ENCODE measurements at places on chromosomes 16 and 17.
A peak's percentile ranks its signal among the peaks of the same experiment; 100 is the strongest.

DNA sequence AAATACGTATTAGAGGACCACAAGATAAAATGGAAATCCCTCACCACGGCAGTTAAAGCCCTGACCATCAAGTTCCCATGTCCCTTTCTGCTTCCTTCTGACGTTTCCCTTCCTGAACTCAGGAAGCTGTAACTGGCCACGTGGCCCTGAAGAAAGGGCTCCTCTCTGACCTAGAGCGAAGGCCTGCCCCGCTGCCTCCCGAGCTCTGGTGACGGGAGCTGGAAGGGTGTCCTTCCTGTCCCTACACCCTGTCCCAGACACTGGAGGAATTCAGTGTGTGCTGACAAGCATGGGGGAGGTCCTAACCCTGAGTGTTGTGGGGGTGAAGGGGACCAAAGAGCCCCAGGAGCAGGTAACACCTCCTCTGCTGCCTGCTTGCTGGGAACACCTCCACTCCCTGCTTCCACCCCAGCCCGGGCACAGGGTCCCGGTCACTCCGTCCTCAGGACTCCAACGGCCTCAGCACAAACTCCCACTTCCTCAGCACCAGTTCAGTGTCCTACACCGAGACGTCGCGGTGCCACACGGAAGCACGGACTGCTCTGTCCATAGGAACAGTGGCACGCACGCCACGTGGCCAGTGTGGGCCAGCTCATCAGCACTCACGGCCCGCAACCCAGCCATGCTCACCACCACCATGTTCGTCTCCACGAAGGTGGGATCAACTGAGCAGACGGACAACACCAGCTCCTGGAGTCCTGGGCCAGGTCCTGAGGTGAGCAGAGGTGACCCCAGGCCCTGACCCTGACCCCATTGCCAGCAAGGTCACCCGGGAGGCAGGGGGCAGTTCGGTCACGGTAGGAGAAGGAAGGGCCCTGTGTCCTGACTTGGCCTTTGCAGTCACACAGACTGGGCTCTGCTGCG lies 16.9 kb downstream of the TMEM235 start:
- DNase-seq = no peak

DNA sequence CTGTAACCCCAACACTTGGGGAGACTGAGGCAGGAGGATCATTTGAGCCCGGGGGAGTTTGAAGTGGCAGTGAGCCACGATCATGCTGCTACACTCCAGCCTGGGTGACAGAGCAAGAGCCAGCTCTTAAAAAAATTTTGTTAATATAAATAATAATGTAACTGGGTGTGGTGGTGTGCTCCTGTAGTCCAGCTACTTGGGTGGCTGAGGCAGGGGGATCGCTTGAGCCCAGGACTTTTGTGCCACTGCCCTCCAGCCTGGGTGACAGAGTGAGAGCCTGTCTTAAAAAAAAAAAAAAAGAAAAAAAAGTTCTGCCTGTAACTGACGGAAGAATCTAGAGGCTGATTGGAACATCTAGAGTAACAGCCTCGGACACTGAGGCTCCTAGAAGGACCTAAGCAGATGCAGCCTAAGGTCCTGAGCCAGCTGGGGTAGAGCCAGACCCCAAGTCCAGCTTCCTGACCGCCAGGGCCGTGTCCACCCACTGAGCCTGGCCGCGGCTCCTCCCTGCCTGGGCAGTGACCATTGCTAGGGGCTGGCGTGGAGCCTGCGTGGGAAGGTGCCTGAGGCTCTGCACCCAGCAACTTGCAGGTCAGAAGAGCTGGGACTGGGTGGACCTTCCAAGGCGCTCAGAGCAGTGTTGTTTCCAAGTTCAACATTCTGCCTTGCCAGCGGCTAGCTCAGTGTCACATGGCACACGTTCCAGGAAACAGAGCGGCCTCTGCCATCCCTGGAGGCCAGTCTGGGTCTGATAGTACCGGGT lies 209.4 kb upstream of the CIBAR2 start:
- no peak for DNase-seq

DNA sequence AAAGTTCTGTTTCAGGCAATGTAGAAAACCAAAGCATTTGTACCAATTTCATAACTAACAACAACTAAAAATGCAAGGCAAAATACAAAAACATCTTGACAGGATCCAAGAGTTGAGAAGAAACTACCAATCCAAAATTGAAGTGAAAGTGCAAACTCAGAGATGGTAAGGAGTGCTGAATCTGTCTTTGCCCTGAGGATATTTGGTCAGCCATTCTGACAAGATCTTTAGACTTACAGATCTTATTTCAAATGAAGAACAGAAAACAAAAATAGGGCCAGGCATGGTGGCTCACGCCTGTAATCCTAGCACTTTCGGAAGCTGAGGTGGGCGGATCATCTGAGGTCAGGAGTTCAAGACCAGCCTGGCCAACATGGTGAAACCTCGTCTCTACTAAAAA lies 412.8 kb downstream of the ZFHX3 start:
- no peak for DNase-seq

GRCh38 chr17:39752241-39752881 lies 14.6 kb downstream of the GRB7 start:
- DNase-seq = no peak

DNA sequence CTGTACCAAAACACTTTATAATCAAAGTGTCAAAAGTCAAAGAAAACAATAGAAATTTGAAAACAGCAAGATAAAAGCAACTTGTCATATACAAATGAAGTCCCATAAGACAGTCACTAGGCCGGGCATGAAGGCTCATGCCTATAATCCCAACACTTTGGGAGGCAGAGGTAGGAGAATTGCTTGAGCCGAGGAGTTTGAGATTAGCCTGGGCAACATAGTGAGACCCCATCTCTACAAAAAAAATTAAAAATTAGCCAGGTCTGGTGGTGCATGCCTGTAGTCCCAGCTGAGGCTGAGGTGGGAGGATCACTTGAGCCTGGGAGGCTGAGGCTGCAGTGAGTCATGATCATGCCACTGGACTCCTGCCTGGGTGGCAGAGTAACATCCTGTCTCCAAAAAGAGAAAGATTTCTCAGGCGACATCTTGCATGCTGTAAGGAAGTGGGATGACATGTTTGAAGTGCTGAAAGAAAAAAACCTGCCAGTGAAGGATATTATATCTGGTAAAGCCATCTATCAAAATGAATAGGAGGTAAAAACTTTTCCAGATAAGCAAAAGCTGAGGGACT lies 98.7 kb upstream of the NACA2 start:
- no peak for DNase-seq

DNA sequence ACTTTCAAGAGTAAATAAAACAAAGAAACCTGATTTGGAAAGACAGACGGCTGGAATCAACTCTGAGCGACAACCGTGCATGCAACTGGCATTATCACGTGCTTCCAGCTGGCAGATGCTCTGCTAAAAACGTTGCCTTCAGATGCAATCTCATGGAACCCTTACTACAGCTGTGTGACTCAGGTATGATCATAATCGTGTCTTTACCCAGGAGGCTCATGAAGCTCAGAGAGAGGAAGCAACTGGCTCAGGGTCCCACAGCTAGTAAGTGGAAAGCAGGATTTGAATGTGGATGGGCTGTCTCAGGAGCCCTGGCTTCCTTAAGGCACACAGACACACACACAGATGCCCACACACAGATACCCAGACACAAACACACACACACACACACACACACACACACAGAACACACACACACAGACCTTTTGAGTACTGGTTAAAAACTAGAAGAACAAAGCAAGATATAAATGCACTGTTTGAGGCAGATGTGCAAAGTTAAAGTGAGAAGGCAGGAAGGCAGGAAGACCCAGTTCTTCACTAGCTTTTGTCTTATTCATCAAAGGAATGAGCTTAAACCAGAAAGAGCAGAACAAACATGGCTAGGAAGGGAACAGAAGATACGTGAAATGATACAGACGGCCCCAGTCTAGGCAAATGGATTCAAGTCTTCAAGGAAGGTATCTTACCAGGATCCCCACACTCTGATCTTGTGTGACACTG lies 275.2 kb downstream of the MAF start:
- DNase-seq = no peak

- peak; percentile 72 for DNase-seq
Observed at GRCh38 chr17:77783991-77784820, 174.3 kb upstream of the TNRC6C start.

DNA sequence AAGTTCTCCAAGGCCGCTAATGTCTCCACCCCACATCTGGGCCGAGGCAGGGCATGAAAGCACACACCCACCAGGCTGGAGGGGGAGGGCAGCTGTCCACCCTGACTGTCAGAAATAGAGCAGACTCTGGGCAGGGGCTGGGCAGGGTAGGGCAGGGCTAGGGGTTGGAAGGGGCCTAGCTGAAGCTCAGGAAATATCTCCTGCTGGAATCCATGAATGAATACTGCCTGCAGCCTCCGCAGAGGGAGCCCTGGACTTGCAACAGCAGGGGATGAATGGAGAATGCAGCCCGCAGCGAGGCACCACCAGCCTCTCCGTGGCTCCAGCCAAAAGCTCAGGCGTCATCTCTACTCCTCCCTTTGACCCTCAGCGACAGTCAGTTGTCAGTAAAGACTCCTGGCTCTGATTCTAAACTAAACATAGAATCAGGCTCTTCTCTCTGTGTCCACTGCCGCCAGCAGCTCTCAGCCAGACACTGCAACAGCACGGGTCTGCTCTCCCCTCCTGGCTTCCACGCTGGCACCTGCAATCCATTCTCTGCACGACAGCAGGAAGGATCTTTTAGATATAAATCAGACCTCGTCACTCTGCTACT lies 23.9 kb upstream of the NGFR start:
- DNase-seq = no peak

DNA sequence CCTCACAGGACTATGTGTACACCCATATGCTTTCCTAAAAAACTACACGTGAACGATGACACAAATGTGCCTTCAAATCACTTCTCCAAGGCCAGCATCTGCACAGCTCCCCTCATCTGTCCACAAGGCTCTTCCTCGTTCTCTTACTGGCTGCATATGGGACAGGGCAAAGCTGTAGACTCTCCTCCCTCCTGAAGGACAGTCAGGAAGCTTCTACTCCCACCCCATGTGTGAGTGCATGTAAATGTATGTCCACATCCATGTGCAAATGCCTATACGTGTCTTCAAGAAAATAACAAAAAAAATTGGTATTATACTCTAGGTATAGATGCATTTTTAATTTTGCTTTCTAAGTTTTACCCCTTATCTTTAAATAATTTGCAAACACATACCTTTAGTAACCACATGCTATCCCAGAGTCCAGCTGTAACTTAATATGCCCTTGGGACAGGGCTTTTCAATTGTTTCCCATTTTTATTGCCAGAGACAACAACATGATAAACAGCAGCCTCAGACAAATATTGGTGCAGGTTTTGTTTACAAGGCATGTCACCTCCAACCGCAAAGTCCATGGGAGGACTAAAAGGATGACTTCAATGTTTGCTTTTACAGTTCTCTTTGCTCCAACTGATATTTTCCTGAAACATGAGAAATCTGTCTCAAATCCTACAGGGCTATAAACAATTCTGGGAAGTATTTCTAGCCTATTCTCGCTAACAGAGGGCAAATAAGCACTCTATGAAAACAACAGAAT lies 31.6 kb upstream of the FAAP100 start:
- no peak for DNase-seq

DNA sequence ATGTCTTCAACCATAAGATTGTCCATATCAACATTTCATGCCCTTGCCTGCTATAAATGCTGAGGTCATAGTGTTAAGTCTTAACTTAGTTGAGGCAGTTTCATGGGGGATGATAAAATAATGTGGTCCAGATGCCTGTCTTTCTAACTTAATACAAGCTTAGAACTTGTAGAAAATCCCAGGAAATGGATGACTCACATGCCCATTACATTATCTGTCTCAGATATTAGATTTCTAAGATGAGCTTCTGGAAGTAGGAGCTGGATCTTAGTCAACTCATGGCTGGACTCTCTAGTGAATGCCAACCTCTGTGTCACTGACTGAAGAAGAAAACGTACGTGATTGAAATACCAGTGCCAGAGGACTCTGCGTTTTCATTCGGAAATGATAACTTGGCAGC lies 797.5 kb upstream of the EEF2KMT start:
- DNase-seq = no peak

DNA sequence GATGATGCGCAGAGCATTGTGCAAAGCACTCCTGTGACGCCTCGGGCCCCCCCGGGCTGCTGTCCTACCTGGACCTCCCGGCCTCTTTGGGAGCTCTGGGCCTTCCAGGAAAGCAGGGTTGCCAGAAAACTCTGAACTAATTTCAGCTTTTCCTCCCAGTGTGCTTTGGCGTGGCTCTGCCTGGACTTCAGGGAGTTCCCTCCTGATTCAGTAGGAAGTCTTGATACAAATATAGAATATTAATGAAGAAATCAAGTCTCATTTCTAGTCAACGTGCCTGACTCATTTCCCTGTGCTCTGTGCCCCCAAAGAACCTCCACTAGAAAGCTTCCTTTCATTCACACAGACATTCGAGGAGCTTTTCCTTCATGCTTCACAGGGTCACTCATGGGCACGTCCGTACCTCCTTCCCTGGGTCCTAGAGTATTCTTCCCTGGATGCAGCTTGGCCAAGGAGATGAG lies 84.0 kb upstream of the NOL11 start:
- no peak for DNase-seq

DNA sequence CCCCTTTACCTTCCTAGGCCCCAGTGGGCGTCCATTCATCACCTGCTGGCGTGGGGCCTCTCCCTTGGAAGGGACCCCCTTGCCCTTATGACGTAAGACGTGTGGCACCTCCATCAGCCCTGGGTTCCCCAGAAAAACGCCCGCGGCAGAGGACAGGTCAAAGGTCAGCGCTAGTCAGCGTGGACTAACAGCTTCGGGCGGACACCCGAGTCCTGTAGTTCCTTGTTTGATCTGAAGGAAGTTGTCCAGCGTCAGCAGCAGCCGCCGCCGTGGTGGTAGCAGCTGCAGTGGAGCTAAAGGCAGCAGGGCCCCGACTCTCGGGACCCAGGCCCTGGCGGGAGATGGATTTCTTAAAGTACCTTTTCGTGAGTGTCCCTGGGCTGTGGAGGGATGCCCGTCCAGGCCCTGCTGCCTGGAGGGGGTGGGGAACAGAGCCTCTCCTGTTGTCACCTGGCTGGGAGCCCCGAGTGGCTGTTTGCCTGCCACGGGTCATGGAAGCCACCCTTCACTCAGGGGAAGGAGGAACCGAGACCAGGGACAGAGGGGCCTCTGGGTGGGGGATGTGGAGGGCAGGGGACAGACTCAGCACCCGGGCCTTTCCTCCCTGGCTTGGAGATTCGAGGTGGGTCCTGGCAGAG lies 123.6 kb downstream of the OR1D5 start:
- DNase-seq = no peak

DNA sequence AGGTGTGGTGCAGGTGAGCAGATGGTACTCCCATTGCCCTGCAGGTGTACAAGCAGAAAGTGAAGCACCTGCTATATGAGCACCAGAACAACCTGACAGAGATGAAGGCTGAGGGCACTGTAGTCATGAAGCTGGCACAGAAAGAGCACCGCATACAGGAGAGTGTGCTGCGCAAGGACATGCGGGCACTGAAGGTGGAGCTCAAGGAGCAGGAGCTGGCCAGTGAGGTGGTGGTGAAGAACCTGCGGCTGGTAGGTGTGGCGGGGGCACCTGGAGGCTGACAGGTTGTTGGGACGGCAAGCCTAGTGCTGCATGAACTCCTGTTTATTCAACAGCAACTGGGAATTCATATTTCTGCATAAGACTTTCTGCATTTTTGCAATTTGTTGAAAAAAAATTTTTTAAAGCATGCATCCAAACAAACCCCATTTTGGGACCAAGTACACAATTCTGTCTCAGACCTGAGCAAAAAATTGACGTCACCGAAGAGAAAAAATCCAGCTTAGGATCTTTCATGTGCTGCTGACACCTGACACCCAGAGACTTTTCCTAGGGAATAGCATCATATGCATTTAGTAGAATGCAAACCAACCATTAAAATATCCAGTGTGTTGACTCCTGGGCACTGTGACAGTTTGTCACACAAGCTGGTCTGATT lies 13.5 kb upstream of the DBNDD1 start:
- no peak for DNase-seq

- no peak for DNase-seq
Observed at GRCh38 chr16:57985204-57986181, 14.6 kb upstream of the CNGB1 start.
